ENCODE measurements at places on chromosomes 6 and 20.

- DNase-seq: no peak
These were observed 84.1 kb upstream of the EPB41L1 start for GRCh38 chr20:36070451-36070850.

DNA sequence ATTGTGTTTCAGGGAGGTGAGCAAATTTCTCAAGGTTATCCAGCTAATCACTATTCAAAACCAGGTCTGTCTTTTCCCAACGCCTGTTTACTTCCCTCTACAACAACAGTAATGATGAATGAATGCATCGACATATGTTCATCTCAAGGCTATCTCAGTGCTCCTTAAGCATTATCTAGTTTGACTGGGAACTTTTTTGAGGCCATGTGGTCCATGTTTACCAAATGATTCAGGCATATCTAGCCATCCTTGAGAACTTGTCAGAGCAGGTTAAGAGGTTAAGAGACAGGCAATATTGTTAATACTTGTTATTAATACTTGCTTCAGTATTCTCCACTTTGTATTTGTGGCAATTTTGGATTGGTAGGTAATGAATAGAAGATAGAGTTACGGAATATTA lies 1038.4 kb upstream of the FLRT3 start:
- no peak for DNase-seq

DNA sequence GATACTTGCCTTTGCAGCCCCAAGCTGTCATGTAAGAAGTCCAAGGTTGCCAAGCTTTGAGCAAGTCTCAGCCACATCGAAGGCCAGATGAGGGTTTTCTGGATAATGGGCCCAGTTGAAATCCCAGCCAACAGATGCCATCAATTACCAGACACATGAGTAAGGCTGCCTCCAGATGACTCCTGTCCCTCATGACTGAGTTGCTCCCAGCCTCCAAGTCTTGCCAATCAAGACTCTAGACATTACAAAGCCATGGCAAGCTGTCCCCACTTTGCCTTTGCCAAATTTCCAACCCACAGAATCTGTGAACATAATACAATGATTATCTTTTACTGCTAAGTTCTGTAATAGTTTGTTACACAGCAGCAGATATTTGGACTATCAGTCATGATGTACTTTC lies 76.8 kb upstream of the ARMC2 start:
- DNase-seq: no peak

- DNase-seq: no peak
These were observed 33.1 kb downstream of the SCAF8 start for GRCh38 chr6:154766288-154766687.

- DNase-seq: no peak
These were observed 184.1 kb upstream of the SULF2 start for GRCh38 chr20:47969426-47969825.

Measured in amygdala (tissue), 56 donors.